Lower lobe of right lung (tissue), 2 donors: ENCODE measurements at places on chromosomes 7 and 10.
A peak's percentile ranks its signal among the peaks of the same experiment; 100 is the strongest.

GRCh38 chr10:102537367-102537766 lies 33.6 kb downstream of the SUFU start:
- DNase-seq = no peak

GRCh38 chr10:1381339-1381738 lies 325.2 kb downstream of the WDR37 start:
- no peak for DNase-seq

GRCh38 chr10:76347832-76348231 lies 916.4 kb downstream of the LRMDA start:
- no peak for DNase-seq

- DNase-seq = no peak
Measured at GRCh38 chr10:119803264-119803663, 69.4 kb downstream of the MCMBP start.

DNA sequence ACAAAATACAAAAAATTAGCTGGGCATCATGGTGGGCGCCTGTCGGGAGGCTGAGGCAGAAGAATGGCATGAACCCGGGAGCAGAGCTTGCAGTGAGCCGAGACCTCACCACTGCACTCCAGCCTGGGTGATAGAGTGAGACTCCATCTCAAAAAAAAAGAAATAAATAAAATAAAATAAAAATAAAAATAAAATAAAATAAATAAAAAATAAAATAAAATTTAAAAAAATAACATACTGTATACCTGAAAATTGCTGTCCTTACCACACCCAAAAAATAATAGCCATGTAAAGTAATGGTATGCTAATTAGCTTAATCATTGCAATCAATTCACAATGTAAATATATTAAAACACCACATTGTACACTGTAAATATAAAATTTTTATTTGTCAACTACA lies 3.4 kb downstream of the ZC3HAV1L start:
- no peak for DNase-seq

DNA sequence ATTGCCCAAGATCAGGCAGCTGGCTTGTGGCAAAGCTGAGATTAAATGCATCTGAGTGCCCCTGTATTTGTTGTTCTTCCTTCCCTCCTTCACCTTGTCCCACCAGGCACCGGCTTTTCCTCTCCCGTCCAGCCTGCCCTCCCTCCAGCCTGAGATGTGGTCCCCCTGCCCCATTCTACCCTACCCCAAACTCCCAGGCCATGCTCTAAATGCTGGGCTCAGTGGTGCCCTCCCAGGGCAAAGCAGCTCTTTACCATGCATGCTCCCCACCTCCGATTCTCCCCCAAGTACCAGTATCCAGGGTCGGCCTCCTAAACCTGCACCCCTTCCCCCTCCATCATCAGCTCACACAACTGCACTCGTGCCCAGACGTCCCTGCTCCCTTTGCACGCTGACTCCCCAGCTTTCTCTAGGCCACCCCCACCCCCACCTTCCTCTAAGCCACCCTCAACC lies 36.5 kb downstream of the CALML5 start:
- DNase-seq = no peak

DNA sequence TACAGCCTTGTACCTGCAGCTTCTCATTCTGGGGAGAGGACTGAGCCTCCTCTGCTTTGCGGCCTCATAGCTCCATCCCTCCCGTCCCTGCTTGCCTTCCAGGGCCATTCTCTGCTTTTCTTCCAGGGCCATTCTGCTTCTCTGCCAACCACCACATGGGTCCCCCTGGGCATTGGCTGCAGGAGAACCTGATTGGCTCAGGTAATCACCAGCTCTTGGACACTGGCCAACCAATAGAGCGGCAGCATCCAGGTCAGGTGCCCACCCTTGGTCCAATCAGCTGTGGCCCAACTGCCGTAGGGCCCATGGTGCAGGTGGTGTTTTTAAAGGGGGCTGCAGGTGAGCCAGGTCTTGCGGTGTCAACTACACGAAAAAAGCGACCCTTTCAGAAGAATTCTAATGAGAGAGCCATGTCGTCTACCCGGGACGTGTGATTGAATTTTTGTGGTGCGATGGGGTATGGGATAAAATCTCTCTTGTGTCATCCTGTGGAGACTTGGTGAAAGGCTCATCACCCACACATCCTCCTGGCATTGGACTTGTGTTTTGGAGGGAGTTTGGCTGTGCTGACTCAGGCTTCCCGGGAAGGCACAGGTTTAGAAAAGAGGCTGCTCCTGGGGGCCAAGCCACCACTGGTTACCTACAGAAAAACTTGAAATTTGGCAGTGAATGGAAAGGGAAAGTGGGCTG lies 46.0 kb upstream of the PODXL start:
- no peak for DNase-seq

DNA sequence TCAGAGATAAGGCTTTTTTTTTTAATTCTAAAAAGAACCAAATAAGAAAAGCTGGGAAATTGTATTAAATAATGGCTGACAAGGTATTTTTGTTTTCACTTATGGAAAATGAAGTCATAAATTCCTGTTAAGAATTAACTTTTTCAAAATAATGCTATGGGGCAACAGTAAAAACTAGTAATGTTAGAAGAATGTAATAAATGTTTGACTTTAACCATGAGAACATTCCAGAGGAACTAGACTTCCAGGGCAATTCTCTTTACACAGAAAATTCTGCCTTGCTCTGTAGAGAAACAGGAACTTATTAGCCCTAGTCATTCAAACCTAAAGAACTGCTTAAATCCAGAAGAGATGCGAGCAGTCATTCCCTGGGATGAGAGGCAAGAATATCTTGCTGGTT lies 571.1 kb downstream of the IPMK start:
- DNase-seq = no peak

- no peak for DNase-seq
Measured at GRCh38 chr10:75107756-75108683, 3.4 kb upstream of the SAMD8 start.

DNA sequence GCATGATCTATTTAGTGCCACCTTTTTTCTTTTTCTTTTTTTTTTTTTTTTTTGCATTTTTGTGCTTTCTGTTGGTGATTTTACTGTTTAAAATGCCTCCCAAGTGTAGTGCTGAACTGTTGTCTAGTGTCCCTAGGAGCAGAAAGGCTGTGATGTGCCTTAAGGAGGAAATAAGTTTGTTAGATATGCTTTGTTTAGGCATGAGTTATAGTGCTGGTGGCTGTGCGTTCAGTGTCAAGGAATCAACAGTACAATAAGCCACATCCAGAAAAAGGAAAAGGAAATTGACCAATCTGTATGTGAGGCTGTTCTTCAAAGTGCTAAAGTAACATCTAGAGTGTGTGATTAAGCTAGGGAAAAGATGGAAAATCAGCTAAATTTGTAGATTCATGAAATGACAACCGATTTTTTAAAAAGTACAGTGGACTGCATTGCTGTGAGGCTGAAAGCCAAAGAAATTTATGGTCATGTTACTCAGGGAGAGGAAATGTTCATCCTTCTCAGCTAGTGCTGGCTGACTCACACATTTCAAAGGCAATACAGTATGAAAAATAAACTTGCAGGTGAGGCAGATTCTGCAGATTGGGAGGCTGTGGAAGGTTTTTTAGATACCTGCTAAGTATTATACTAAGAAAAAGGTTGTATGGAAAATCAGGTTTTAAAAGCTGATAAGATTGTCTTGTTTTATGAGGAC lies 122.7 kb upstream of the ADCY1 start:
- no peak for DNase-seq

DNA sequence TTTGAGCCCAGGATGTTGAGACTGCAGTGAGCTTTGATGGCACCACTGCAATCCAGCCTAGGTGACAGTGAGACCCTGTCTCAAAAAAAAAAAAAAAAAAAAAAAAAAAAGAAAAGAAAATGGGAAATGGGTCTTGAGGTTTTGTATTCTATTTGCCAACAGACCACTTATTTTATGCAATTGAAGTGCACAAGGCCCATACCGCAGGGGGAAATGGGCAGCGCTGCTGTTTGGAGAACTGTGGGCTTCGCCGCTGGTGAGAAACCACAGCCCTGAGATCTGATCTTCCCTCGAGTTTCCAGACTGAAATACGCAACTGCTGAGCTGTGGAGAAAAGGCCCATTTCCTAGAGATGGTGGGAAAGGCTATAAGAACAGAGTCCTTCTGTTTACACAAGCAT lies 512.0 kb downstream of the TCERG1L start:
- no peak for DNase-seq

DNA sequence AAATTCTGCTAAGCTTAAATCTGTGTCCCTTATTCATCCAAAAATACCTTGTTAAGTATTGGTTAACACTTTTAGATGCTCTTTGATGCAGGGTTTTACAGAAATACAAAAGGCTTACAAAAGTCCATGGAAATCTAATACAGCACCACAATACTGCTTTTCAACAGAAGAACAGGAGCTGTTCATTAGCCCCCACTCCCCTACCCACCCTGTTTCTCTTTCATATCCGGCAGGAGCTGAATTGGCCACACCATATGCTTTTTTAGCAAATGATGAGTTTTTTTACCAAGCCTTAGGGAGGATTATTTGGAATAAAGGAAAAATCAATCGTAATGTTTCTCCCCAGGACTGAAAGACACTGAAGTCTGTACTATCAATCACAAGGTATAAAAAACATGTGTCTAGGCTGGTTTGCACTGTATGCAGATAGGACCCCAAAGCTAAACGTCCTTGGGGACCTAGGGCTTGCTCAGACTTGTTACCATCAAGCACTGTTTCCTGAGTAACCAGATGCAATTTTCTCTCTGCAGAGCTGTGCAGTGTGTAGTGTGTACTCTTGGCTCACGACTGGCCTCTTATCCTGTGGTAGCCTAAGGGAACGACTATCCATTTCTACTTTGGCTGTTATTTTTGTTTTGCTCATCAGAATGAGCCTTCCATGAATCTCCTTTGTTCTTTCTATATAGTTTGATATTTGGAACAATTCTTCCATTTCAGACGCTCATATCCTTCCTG lies 143.3 kb upstream of the LRGUK start:
- DNase-seq = no peak

GRCh38 chr7:40101201-40101600 lies 33.2 kb downstream of the MPLKIP start:
- DNase-seq = no peak

- DNase-seq = no peak
Measured at GRCh38 chr7:44315301-44315903, 10.0 kb downstream of the CAMK2B start.

GRCh38 chr10:18690541-18690940 lies 31.3 kb downstream of the ARL5B start:
- DNase-seq = no peak

DNA sequence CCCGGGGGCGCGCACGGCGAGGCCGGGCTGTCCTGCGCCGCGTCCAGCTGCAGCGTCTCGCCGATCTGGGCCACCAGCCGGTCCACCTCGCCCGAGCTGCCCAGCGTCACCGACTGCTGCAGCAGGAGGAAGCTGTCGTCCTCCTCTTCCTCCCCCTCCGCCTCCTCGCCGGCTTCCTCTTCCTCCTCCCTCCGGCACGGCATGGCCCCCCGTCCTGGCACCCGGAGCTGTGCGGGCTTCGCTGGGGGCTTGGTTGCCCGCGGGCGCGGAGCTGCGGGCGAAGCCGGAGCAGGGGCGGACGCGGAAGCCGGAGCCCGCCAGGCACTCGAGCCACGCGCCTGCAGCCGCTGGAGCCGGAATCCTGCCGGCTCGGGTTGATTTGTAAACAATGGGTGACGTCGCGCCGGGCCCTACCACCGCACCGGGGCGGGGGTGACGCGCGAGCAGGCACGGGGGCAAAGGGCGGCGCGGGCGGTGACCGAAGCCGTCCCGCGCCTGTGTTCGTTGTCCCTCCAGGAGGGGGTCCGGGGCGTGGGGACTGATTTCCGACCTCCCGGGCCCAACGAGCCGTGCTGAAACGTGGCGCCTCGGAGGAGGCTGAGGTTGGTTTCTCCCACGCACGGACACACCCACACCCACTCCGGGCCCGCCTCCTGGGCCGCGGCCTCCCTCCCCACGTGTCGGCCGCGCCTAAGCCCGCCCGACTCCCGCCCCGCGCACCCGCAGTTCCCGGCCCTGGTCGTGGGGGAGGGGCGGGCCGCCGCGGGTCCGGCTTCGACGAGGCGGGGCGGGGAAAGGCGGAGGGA lies at the start of gene FRAT2:
Gene FRAT2, minus strand, starts transcription at position 360 of the 806 bp plus-strand sequence. Its CDS starts 157 bp downstream, at position 203.
- DNase-seq = peak; percentile 95

DNA sequence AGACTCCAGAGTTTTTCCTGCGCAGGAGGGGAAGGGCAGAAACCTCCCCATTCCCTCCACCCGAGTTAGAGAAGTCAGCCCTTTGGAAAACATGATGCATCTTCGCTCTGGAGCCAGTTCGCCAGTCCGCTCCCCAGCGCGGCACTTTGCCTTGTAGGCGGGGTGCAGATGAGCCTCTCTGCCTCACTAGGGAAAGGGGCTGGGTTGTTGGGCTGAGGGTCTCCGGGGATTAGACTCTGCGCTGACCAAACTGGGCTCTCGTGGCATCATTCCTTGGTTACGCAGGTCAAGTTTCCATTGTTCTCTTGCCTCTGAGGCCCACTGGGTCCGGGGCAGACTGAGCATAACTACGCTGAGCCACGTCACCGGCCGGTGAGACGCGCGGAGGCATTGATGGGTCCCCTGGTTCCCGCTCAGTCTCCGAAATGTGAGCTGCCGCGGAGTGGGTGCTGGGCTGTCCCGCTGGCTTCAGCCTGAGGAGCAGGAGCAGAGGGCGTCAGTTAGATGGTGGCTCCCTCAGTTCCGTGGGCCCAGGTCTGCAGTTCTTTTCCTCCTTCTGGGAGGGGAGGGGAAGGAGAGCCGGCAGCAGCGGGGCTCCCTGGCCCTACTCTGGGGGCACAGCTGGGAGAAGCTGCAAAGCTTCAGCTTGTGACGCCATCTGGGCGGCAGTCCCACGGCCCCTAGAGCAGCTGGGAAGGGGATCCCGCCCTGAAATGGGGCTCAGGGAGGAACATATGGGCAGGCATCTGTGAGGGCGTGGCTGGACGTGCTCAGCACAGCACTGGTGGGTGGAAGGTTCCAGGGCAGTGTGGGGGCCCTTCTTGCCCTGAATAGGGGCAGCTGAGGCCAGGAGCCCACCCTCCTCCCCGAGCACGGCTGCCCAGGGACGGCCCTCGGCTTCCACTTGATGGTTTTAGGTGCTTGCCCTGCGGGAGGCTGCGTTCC lies 121.3 kb upstream of the BTBD16 start:
- DNase-seq = no peak
